PC-9 (cell line): ENCODE measurements at places on chromosomes 16 and 17. TPM values are rescaled to one million over a fixed set of nuclear protein-coding genes. Genes with fewer than 3 reads are reported as not detected.

GRCh38 chr16:21023509-21024202, 123.1 kb downstream of the LYRM1 start:
- no peak for DNase-seq

DNA sequence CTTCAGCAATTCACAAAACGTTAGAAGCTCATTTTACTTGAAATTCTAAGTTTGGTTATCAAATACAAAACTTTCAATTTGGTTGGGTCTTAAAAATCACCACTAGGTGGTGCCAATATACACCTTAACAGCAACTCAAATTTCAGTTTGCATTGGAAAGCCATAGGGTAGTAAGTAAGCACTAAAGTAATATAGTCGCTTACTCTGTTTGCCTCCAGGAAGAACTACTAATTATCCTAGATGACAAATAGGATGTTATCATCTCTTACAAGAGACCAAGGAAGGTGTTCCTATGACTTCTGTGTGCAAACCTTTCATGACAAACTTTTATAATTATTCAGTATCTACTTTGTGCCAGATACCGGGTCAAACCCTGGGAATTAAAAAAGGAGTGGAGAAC, 93.3 kb downstream of the MYO1D start:
- peak; percentile 54 for DNase-seq

DNA sequence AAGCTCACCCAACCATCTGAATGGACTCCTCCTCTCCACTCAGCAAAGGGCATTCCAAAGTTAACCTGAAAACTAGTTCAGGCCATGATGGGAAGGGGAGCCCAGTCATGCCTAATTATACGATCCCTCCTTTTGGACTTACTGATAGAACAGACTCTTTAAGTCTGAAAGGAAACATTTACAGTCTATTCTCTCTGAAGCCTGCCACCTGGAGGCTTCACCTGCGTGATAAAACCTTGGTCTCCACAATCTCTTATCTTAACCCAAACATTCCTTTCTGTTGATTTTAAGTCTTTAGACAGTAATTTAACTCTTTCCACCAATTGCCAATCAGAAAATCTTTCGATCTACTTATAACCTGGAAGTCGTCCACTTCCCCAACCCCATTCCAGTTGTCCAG, 9.0 kb upstream of the MPP2 start:
- DNase-seq, result no peak

SPOP gene
- total RNA-seq, result 41.7 and 47.3 TPM in 2 replicates

NATD1 gene
- 5.3 and 5.4 TPM in 2 replicates for total RNA-seq

POLDIP2 gene
- total RNA-seq, result 84.5 and 98.2 TPM in 2 replicates

DNA sequence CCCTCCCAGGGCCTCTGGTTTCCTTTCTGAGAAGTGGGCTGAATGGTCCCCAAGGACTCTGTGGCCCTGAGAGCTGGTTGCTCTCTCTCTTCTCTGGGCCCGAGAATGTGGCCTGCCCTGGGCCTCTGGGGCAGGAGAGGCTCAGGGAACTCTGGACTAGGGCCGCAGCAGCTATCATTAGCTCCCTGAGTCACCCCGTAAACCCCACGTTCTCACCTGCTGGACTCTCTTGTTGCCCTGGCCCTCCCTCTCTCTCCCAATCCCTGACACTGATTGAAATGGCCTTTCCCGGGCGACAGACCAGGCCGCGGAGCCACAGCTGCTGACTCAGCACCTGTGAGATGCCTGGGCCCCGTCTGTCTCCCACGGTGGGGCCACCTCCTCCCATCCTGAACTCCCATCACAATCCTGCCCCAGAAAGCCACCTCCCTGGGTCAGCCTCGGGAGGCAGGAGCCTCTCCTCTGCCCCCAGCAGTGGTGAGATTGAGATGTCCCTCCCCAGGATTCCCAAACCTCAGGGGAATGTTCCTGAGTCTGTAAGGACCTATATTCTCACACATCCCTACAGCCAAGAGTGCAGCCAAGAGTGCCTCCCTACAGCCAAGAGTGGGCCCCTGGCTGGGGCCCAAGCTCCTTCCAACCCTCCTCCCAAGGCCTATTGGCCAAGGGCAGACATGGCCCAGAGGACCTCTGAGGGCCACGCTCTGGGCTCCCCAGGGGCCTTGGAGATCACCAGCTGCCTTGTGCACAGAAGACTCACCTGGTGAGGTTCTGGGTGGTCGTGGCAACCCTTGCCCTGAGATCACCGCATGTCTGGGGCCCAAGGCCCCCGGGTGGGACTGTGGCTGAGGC, 470 bp downstream of the TRPV3 start:
- DNase-seq, result no peak

DNA sequence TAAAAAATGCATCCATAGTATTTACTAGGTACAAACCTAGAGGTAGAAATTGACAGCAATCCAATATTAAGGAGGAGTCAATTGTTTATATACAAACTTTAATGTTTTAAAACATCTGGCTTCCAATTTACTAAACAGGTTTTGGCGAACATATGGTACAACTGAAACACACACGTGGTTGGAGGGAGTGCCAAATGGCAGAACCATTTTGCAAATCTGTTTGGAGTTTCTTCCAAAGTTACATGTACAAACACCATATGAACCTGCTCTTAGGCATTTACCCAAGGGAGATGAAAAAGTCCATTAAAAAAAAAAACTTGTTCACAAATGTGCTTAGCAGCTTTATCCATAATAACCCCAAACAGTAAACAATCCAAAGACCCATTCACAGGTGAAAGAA, 159.8 kb upstream of the MYOCD start:
- DNase-seq, result no peak

GRCh38 chr17:49850218-49850610, 2.3 kb upstream of the TAC4 start:
- no peak for DNase-seq

- no peak for DNase-seq
Measured at GRCh38 chr16:4389051-4389955, 17.7 kb downstream of the VASN start.

GRCh38 chr16:1282324-1282973, 26.6 kb downstream of the TPSD1 start:
- no peak for DNase-seq

DNA sequence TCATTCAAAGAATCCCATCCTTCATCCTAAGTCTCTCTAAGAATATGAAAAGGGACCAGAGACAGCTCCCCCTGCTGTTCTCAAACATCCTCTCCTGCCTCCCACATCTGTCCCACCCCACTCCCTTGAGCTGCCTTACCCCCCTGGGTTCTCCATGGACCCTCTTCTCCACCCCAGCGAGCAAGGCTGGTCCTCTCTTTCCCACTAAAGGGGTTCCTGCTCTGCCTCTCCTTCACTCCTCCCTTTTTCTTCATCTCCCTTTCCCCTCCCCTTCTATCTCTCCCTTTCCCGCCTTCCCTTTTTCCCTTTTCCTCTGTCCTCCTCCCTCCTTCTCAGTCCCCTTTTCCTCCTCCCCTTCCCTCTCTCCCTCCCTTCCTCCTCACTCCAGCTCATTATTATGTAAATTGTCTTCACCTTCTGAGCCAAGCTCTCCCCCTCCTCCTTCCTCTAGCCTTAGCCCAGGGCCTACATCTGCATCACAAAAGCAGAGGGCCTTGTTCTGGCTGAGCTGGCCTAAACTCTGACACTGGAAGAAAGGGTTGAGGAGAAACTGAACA, 90.0 kb downstream of the GNAO1 start:
- DNase-seq, result no peak

- DNase-seq, result no peak
Measured at GRCh38 chr16:11100239-11100750, 155.7 kb downstream of the SOCS1 start.

GRCh38 chr17:29368926-29369325, 21.2 kb upstream of the TAOK1 start:
- DNase-seq, result no peak

TRPV2 gene
- 3.1 and 5.3 TPM in 2 replicates for total RNA-seq

PSMD3 gene
- total RNA-seq, result 93.2 and 130 TPM in 2 replicates

DNA sequence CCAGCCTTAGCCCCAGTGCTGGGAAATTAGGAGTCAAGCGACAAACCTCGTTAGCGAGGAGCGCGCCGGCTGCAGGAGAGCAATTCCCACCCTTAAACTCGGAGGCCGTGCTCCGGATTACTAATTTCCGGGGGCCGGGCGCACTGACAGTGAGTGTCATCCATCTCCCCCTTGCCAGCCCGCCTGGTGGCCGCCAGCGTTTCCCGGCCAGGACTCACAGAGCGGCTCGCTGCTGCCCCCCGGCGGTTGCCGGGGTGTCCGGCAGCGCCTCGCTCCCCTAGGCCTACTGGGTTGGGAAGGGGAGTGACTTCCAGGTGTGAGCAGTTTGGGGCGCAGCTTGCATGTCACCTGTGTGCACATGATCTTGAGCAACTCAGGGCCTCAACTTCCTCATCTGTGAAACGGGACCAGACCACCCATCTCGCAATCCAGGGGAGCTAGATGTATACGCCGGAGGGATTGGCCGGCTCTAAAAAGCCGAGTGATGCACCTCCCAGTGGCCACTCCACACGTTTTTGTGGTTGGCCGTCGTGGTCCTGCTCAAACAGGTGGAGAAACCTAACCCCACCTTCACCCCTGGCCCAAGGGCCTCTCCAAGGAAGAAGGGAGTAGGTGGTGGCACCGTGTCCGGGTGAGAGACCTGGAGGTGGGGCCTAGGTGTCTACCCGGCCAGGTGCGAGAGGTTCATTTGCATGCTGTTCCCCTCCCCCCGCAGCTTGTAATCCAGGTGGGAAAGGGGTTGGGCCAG, 2.5 kb upstream of the GSE1 start:
- DNase-seq, result peak; percentile 91

NPW gene
- total RNA-seq, result 4.0 and 8.1 TPM in 2 replicates
